Activated CD8-positive, alpha-beta T cell treated with anti-CD3 and anti-CD28 coated beads for 36 hours (primary cell): ENCODE measurements at places on chromosomes 5 and 9.
A peak's percentile ranks its signal among the peaks of the same experiment; 100 is the strongest.

- no peak for DNase-seq
Observed at GRCh38 chr5:39711821-39712220, 287.0 kb upstream of the DAB2 start.

DNA sequence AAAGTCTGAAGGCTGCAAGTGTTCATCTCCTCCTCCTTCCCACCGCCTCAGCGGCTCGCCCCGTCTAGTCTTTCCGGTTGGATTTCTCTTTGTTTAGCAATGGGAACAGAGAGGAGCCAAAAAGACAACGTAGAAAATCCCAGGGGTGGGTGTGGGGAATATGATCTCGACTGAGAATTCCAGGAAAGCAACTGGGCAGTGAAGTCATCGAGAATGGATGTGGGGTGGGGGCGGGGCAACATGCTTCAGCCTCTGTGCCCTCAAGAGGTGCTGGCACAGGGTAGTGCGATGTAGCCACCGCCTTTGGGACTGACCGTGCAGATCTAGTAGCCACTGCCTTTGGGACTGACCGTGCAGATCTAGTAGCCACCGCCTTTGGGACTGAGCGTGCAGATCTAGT, 12.9 kb downstream of the MSX2 start:
- no peak for DNase-seq

DNA sequence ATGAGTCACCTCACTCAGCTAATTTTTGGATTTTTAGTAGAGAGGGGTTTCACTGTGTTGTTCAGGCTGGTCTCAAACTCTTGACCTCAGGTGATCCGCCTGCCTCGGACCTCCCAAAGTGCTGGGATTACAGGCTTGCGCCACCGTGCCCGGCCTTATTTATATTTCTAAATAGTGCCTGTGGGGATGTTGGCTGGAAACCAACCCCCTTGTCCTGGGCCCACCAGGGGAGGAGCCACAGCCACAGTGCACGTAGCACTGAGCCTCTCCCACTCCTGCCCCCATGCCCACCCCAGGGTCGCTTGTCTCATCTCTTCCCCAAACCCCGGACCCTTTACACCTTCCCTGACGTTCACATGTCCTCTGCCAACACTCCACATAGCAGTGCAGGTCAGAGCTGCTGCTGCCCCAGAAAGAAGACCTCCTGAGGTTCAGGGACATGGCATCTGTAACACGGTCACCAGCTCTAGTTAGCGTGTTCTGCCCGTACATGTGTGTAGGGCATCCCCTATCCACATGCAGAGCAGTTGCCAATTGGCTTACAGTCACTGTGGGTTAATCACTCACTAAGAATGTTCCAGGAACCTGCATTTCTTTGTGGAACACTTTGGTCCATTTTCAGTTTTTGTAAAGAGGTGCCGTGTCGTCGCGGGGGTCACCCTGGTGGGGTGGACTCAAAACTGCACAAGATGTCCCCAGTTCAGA, 10.2 kb upstream of the MRPS2 start:
- no peak for DNase-seq

DNA sequence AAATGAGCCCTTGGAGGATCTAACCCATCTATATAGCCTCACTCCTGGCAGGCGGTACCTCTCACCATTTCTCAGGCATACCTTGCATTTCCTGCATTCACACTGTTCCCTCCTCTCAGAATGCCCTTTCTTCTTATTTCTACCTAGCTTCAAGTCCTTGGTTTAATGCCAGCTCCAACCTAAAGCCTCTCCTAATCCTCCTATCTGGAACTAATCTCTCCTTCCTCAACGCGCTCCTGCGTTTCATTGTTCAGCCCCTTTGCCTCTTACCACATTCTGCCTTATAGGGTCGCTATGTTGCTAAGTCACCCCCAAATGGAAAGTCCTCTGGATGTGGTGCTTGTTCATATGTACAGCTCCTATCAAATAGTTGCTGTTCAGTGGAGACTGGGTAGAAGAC, 288.5 kb upstream of the TUT7 start:
- no peak for DNase-seq

- DNase-seq, result no peak
Observed at GRCh38 chr5:34538026-34538672, 118.0 kb upstream of the RAI14 start.

- no peak for DNase-seq
Observed at GRCh38 chr5:178326374-178326715, 93.7 kb upstream of the PHYKPL start.

DNA sequence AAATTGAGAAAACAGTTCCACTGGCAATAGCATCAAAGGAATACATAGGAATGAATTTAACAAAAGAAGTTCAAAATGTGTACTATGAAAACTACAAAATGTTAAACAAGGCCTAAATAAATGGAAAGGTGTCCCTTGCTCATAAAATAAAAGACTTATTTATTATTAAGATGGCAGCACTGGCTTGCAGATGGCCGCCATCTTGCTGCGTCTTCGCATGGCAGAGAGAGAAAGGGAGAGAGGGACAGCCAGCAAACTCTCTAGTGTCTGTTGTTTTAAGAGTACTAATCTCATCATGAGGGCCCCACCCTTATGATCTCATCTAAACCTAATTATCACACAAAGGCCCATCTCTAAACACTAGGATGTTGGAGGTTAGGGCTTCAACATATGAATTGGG, 47.1 kb downstream of the ABLIM3 start:
- no peak for DNase-seq

DNA sequence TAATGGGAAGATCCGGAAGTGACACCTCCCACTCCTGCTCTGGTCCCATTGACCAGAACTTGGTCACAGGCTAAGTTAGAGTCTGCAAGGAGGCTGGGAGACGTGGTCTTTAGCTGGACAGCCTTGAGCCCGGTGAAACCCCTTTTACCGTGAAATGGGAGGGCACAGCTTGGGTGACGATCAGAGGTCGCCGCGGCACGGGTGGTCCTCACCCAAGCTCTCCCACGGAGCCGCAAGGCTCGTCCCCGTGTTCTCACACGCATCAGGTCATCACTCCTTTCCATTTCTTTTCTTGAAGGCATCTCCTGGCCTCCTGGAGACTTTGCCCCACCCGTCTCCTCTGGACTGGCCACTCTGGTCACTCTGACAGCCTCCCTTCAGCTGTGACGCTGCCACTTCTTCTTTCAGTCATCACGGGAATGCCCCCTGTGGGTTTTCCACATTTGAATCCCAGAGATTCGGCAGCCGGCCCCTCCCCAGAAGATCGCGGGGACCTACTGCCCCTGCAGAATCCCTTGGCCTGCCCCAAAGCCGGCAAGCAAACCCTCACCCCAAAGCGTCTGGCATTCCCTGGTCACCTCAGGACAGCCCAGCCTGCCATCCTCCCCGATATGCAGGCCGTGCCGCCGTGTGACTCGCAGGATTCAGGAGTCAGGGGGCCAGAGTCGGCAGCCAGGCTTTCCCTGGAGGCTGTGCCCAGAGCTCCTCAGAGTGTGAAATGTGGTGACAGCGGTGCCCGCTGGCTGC, 18.9 kb upstream of the EGFL7 start:
- DNase-seq, result no peak

DNA sequence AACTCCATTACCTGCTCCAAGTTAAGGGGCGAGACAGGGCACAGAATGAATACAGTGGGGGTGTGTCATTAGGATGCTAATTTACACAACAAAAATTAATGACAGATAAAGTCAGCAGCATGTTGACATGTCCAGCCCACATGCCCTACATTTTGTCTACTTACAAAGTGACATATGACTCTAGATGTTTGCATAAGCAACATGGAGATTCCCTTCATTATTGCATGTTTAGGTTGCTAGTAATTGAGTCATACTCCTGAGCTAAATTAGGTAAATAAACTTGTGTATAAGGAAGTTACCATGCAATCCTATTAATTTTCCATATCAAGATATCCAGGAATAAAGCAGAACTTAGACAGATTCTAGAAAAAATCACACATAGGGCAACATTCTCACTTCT, 232.2 kb downstream of the PDE4D start:
- no peak for DNase-seq

DNA sequence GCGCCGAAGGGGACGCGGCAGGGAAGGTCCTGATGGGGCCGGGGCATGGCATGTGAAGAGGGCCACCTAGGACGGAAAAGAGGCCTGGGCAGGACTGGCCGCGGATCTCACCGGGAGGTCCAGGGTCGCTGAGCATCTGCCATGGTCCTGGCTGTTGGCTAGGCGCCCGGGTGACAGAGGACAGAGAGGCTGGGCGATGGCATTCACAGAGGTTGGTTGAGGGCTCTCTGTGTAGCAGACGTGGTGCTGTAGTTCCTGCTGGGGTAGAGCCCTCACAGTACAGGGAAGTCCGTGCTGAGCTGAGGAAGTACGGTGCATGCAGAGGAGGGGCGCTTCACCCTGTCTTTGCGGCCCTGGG, 427 bp downstream of the PCYOX1L start:
- DNase-seq, result peak; percentile 39

GRCh38 chr9:71120501-71121247, 747 bp downstream of the TRPM3 start:
- DNase-seq, result no peak

- no peak for DNase-seq
Observed at GRCh38 chr9:135302329-135303279, 177.0 kb upstream of the PPP1R26 start.

DNA sequence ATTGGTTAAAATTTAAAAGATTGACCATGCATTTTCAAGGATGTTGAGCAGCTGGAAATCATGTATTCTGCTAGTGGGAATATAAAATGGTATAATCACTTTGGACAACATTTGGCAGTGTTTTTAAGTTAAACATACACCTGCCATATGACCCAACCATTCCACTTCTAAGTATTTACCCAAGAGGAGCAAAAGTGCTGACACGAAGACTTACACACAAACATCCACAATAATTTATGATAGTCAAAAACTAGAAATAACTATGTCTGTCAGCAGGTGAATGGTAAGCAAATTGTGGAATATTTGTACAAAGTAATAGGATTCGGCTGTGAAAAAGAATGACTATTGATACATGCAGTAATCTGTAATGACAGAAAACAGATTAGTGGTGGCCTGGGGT, 30.7 kb upstream of the SRP19 start:
- DNase-seq, result no peak

DNA sequence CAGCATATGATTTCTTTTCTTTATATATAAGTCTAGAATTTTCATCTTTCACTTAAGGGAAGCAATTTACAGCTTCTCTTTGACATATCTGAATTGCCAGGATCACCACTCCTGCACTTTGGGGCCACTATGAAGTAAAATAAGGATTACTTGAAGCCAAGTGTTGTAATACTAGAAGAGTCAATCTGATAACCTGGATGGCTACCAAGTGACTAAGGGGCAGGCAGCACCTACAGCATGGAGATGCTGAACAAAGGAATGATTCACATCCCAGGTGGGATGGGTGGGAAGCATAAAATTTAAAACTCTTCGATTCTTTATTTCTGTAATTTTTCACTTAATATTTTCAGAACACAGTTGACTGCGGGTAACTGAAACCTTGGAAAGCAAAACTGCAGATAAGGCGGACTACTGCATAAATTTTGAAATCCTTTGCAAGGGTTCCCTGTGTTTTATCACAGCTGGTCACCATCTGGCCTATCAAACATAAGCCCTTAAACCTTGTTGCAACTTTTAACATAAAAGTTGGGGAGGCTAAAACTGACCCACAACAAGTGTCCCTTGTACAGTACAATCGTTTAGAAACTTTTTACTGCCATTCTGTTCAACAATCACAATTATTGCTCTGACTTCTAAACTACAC, 31.2 kb downstream of the NR3C1 start:
- no peak for DNase-seq

GRCh38 chr5:125607018-125607417, 816.2 kb upstream of the GRAMD2B start:
- no peak for DNase-seq

- peak; percentile 41 for DNase-seq
Observed at GRCh38 chr5:151868451-151868850, 56.2 kb downstream of the GLRA1 start.

GRCh38 chr9:125241000-125241862, at the start of gene HSPA5:
Gene HSPA5, minus strand, starts transcription at chr9:125241343. Its CDS starts 217 bp downstream, at chr9:125241126.
- DNase-seq, result peak; percentile 100

DNA sequence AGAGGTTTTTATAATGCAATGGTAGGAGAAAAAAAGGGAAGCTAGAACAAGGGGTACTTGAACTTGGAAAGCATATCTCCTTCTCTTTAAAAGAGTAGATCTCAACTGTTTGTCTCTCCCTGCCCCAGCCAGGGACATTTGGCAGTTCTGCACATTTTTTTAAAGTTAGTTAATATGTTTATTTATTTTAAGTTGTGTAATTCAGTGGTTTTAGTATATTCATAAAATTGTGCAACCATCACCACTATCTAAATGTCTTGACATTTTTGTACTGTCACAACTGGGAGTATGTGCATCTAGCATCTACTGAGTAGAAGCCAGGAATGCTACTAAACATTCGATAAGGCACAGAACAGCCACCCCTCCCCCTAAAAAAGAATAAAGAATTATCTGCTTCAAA, 103.5 kb upstream of the DPYSL3 start:
- DNase-seq, result no peak

DNA sequence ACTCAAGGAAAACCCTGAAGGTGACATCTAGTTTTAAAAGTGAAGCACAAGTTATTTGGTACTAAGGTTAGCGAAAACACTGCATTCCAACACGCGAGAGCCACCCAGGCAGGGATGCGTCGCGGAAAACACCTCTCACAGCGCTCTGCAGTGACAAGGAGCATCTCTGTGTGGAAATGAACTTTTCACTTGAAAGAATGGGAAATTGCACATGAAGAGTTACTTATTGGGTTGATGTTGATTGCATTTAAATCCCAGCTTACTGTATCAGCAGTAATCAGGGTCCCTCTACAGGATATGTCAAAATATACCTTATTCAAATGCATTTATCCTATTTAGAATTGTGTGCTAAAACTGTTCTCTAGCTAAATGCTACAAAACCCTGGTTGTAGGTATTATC, 144.4 kb downstream of the BNC2 start:
- DNase-seq, result no peak

- peak; percentile 63 for DNase-seq
Observed at GRCh38 chr9:97985058-97985861, 2.1 kb downstream of the ANP32B start.

- no peak for DNase-seq
Observed at GRCh38 chr5:6013506-6013905, 364.8 kb downstream of the MED10 start.

GRCh38 chr5:137836298-137836697, 31.4 kb upstream of the MYOT start:
- no peak for DNase-seq

- DNase-seq, result no peak
Observed at GRCh38 chr5:41844502-41844901, 25.7 kb downstream of the OXCT1 start.
